ENCODE measurements at places on chromosomes 7 and 10. TPM values are rescaled to one million over a fixed set of nuclear protein-coding genes. Genes with fewer than 3 reads are reported as not detected.

UBTD1 gene
- 28.3 TPM for total RNA-seq

CYP3A7 gene
- not detected for total RNA-seq

CYP2C19 gene
- total RNA-seq = not detected

ADRA2A gene
- not detected for total RNA-seq

CRYGN gene
- not detected for total RNA-seq

TMEM213 gene
- total RNA-seq = not detected

All from hair follicular keratinocyte (primary cell).